ENCODE measurements at places on chromosomes 3 and 15. TPM values are rescaled to one million over a fixed set of nuclear protein-coding genes. Genes with fewer than 3 reads are reported as not detected.

DUOX1 gene
- 5.3 TPM for total RNA-seq

LTF gene
- total RNA-seq, result 0.43 TPM

GOLGA6L7 gene
- 13.6 TPM for total RNA-seq

ZBTB47 gene
- total RNA-seq, result 22.8 TPM

GMNC gene
- 2.3 TPM for total RNA-seq

LRRC31 gene
- 0.19 TPM for total RNA-seq

AKAP13 gene
- 187 TPM for total RNA-seq

ISLR2 gene
- total RNA-seq, result 12.8 TPM

TRIM42 gene
- 12.5 TPM for total RNA-seq

CLEC3B gene
- 88.8 TPM for total RNA-seq

ACKR2 gene
- total RNA-seq, result 3.4 TPM

TLR9 gene
- total RNA-seq, result 0.08 TPM

KATNBL1 gene
- 107 TPM for total RNA-seq

GATA2 gene
- 11.9 TPM for total RNA-seq

HYPK gene
- total RNA-seq, result 15.4 TPM

CPN2 gene
- 1.4 TPM for total RNA-seq

C3orf85 gene
- total RNA-seq, result not detected

RGMA gene
- 120 TPM for total RNA-seq

SCN11A gene
- 3.0 TPM for total RNA-seq

NAALADL2 gene
- total RNA-seq, result 6.0 TPM

PDZRN3 gene
- 23.1 TPM for total RNA-seq

ITIH1 gene
- total RNA-seq, result 3.5 TPM

Measured in testis (tissue), 5 donors.